ENCODE measurements at places on chromosomes 11 and 22.

- no peak for DNase-seq
Measured at GRCh38 chr22:21569459-21570170, 2.1 kb downstream of the UBE2L3 start.

DNA sequence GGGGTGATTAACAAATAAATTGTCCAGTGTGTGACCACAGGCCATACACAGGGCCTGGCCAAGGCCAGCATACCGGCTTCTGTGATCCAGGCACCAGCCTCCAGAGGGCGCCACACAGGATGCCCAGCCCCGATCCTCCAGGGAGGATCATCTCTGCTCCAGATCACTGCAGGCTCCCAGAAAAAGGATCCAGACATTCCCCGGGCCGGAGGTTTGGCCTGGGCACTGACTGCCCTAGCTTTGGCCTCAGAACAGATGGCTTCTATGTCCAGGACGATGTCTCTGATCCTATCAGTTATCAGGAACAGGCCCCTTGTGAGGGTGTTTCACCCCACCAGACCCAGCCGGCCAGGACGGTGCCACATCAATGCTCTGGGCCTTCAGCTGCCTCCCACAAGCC, 74.5 kb upstream of the LMO1 start:
- no peak for DNase-seq

- no peak for DNase-seq
Measured at GRCh38 chr22:43017525-43018460, 2.8 kb upstream of the PACSIN2 start.

DNA sequence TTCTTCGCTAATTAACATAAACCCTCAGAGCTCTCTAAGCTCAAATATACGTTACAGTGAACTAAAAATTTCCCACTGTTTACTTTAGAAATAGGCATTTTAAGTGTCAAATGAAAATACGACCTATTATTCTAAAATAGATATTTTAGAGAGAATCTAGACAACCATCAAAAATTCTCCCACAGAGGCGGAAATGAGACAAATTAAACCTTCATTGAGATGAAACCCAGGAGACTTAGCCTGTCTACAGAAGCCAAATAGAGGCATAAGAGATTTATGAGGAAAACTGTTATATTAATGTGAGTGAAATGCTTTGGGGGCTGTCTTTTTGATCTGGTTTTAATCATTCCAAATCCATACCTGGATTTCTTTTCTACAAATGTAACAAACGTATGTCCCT, 232.0 kb upstream of the GRIA4 start:
- DNase-seq, result no peak

- DNase-seq, result no peak
Measured at GRCh38 chr11:109756951-109757350, 335.0 kb downstream of the C11orf87 start.

- DNase-seq, result no peak
Measured at GRCh38 chr11:129943036-129943435, 47.7 kb upstream of the NFRKB start.

All from NCI-H187 (cell line).